ENCODE measurements at places on chromosomes 12 and 14.
A peak's percentile ranks its signal among the peaks of the same experiment; 100 is the strongest.

DNA sequence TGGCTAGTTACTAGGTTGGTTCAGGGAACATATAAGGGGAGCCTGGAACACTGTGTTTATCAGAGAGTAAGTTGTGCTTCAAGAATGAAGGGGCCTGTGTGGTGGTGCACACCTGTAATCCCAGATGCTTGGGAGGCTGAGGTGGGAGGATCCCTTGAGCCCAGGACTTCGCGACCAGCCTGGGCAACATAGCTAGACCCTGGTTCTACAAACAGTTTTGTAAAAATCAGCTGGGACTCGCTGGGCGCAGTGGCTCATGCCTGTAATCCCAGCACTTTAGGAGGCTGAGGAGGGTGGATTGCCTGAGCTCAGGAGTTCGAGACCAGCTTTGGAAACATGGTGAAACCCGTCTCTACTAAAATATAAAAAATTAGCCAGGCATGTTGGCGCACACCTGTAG, 42.1 kb upstream of the GPR132 start:
- DNase-seq, result no peak

DNA sequence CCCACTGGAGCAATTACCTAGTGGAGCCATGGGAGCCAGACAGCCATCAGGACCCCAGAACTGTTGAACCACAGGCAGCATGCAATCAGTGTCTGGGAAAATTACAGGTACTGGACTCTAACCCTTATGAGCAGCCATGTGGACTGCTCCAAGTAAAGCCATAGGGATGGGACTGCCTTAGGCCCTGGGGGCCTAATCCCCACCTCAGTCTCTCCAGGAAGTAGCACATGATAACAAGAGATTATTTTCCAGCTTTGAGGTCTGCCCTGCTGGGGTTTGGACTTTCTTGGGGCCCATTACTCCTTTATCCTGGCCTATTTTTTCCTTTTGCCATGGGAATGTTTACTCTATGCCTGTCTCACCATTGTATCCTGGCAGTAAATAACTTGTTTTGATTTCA, 226.8 kb downstream of the AEBP2 start:
- DNase-seq, result no peak

DNA sequence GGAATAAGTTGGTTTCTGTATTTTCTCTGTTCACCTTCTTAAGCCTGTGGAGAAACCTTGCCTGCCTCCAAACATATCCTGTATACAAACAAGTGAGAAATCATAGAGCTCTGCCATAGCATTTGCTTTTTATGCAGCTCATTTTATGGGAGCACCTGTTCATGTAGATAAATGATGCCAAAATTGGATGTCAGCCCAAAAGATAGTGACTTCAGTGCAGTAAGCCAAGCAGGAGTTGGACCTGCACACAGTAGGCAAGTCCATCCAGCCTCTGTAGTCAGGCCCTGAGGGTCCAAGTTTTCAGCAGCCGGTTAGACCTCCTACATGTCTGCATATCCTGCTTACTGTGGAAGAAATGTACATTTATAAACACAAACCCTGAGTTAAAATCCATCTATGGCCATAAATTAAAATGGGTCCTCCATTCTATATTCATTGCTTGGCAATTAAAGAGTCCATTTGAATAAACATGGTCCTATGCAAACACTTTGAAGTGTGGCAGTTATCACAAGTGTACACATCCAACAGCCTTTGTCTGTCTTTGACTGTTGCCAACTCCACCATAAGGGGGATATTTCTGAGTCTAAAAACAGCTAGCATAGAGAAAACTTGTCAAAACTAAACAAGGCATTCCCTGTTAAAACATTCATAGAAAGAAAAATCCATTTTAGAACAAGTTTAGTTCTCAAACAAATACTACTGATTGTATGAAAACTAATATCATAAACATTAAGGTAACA, 847.8 kb downstream of the RPS29 start:
- no peak for DNase-seq

- peak; percentile 56 for DNase-seq
Observed at GRCh38 chr12:132323171-132324010, 6.0 kb downstream of the GALNT9 start.

- no peak for DNase-seq
Observed at GRCh38 chr12:123064885-123065619, 84.6 kb downstream of the ARL6IP4 start.

- no peak for DNase-seq
Observed at GRCh38 chr14:81348061-81348460, 52.1 kb downstream of the STON2 start.

GRCh38 chr12:14213542-14213941, 151.9 kb upstream of the ATF7IP start:
- no peak for DNase-seq

DNA sequence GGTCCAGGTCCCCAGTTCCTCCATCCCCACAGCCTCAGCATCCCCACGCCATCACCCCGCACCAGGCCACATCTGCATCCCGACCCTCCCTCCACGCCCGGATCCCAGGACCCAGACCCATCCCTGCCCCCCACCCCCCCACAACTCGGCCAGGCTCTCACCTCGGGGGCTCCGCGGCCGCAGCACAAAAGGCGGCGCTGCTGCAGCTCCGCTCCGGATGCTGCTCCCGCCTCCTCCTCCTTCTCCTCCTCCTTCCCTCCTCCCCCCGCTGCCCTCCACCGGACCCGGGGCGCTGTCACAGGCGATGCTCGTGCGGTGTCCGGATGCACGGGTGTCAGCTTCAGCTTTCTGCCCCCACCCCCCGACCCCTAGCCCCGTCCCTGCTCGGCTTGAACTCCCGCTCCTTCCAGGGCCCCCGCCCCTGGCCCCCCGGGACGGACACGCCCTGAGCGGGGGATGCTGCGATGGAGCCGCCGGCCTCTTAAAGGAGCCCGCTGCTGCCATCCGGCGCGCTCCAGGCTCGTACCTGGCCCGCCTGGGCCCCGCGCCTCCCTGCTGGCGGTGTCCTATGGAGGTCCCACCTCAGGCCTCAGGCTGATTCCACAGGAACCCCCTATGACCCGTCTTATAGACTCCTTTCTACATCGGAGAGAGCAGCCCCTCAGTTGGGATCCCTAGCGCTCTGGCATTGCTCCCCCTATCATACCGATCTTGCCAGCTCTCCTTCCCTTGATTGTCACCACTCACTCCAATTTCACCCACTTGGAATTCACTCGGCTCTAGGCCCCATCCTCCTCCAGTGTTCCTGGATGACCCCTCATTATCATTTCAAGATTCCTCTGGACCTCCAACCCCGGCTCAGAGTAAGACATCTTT, at the start of gene MAP3K12:
Gene MAP3K12 (minus strand): TSS at position 193 of the 876 bp plus-strand sequence. CDS start 12,067 bp downstream, outside the sequence.
- DNase-seq, result peak; percentile 58

DNA sequence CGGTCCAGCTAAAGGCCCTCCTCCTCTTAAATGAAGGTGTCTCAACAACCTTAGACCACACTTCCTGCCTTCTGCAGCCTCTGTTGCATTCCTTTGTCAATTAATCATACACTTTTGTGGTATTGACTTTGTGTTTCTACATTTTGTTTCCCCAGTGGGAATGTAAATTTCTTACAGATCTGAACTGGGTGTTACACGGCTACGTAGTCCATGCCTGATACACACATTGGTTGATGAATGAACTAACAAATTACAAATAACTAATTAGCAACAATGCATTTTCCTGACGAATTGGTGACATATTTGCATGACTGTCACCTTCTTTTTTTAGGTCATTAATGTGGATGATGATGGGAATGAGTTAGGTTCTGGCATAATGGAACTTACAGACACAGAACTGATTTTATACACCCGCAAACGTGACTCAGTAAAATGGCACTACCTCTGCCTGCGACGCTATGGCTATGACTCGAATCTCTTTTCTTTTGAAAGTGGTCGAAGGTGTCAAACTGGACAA, 15.2 kb upstream of the CCT2 start:
- no peak for DNase-seq

- DNase-seq, result no peak
Observed at GRCh38 chr14:71430321-71430677, 501.9 kb upstream of the RGS6 start.

DNA sequence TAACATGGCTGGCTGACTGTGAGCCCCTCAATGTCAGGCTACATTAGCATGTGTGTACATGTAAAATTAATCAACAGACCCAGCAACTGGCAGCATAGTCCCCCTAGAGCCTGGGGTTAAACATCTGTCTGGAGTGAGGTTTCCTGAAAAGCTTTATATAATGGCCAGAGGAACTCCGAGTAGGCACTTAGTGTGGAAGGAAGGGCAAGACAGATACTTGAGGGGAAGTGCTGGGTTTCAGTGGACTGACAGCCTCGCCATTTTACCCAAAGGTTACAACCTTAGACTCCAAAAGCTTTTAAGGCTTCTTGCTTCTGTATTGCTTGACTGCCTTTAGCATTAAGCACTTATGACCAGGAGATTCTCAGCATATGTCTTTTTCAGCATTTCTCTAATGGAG, 430.8 kb downstream of the FLRT2 start:
- DNase-seq, result no peak

GRCh38 chr12:123992118-123992825, 19.3 kb downstream of the ZNF664 start:
- DNase-seq, result no peak

- no peak for DNase-seq
Observed at GRCh38 chr14:104519721-104520120, 59.8 kb upstream of the C14orf180 start.

DNA sequence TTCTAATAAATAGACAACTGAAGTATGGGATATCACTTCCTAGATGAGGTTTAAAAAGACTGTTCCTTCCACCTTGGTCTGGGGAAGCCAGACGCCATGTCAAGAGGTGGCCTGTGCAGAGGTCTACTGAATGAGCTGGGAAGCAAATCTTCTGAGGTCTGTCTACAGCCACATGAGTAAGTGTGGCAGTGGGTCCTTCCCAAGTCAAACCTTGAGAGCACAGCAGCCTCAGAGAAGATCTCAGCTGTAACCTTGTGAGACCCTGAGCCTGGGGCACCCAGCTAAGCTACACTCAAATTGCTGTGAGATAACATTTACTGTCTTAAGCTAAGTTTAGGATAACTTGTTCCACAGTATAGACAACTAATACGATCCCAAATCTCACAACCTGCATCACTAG, 20.2 kb downstream of the NDUFA12 start:
- DNase-seq, result no peak

GRCh38 chr14:44339231-44339630, 167.9 kb downstream of the FSCB start:
- no peak for DNase-seq

DNA sequence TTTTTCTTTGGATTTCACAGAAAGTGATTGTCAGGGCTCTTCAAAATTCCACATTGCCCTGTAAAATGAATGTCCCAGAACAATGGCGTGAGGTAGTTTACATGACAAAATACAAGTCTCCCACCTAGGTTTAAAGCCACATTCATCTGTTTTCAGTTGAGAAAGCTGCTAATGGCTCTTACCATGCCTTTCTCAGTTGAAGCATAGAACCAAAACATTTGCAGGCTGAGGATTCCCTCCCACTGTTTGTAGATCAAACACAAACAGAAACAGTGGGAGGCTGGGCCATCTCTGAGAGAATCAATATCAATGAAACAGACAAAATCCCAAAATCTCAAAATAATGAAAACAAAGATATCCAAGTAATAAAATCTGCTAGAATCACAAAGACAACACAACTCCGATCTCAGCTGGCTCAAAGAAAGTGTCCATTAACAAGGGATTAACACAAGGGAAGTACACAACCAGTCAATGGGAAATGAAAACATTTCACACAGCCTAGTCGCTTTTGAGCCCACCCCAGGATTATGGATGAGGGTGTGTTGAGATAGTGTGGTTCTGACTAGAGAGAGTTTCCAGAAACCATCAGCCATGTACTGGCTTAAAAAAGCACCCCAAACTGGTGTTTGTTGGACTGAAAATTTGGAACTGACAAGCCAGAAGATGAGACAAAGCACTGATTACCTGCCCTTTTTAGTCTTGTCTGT, 54.5 kb upstream of the TMEM260 start:
- DNase-seq, result no peak

- no peak for DNase-seq
Observed at GRCh38 chr12:93048656-93049055, 119.6 kb upstream of the EEA1 start.

DNA sequence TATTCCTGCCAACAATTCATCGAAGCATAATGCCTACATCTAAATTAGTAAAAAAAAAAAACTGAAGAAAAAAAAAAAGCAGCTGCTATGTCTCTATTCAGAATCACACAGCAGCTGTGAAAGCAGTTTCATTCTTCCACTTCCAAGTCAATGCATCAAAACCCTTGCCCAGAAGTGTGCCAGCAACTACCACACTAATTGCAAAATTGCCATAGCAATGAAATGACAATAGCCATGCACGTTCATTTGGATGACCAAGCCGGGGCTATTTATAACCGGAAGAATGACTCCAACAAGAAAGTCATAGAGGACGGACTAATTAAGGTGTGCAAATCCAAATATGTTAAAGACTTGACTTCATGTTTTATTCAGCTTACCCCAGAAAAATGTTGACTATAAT, 42.5 kb downstream of the SLC2A13 start:
- peak; percentile 10 for DNase-seq

GRCh38 chr14:21852061-21852664, 178.5 kb upstream of the OR4E1 start:
- DNase-seq, result peak; percentile 74

DNA sequence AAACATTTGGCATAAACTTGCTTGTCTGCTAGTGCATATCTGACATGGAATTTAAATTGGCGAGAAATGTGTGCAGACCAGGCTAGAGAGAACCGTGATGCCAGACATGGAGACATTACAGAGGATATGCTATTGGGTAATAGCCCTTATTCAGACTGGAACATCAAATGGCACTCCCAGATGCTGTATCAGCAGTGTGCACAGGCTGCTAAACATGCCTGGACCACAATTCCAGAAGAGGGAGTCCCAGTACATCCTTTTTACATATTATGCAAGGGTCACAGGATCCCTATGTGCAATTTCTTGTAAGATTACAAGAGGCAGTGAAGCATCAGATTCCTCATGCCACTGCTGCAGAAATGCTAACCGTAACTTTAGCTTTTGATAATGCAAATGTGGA, 354.5 kb upstream of the FOXG1 start:
- DNase-seq, result no peak

DNA sequence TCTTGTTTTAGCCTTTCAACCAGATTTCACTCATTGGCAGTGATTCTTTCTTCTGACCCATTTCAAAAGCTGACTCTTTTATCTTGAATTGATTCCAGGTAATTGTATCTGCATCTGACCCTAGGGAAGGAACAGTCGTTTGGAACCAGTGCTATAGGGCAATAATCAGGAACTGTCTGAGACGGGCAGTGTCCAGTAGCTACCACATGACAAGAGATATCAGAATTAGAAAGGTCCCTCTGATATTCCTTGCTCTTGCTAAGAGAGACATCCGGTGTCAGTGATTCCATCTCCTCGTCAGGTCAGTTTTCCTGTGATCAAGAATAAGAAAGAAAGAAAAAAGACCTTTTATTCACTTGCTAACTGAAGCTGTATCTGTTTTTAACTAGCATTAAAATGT, 47.8 kb upstream of the PDE3A start:
- DNase-seq, result no peak

GRCh38 chr12:53197011-53197640, 9.9 kb downstream of the ITGB7 start:
- no peak for DNase-seq

DNA sequence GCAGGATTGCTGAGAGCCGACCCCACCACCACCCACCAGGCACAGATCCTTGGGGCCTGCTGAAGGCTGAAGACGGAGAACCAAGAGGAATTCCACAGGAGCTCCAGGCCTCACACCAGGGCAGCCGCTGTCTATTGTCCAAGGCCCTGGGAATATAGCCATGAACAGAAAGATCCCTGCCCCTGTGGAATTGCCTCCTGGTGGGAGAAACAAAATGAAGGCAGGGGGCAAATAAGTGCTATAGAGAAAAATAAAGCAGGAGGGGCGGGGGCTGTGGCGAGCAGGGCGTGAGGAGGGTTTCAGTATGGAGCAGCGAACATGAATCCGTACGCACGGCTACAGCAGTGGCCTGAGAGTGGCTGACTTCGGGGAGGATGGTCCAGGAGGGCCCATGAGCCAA, 96.1 kb downstream of the EML1 start:
- DNase-seq, result no peak
